Stimulated activated CD4-positive, alpha-beta T cell treated with anti-CD3 and anti-CD28 coated beads, Interleukin-4, amount 100 ng/mL, for 48 hours (primary cell): ENCODE measurements at places on chromosomes 3 and 15.

DNA sequence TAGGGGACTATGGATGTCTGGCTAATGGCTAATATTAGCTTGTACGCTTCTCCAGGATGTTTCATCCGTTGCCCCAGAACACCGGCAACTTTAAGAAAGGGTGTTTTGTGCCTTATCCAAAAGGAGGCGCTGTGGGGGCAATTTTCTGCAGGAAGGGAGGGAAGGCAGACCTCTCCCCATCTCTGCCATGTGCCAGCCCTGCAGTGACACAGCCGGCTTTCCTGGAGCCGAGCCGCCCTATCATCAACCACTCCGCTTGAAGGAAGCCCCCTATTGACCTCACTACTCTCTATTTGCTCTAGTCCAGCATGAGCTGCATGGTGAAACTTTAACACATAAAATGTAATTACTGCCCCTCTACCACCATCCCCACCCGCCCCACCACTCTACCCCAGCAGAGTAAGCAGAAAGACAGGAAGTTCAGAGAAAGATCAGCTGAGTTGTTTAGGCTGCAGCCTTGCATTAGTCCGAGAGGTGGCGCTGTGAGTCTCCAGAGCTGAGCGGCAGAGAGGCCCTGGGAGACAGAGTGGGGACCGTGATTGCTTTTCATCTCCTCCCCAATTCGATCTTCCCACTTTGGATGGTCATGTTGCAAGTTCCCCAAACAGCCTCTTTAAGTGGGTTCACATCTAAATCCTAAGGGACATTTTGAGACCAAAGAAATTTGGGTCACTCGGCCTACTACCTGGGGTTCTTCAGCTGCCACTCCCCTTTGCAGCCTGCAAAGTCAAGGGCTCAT is 24.5 kb upstream of the RAD18 start:
- peak; percentile 37 for DNase-seq

DNA sequence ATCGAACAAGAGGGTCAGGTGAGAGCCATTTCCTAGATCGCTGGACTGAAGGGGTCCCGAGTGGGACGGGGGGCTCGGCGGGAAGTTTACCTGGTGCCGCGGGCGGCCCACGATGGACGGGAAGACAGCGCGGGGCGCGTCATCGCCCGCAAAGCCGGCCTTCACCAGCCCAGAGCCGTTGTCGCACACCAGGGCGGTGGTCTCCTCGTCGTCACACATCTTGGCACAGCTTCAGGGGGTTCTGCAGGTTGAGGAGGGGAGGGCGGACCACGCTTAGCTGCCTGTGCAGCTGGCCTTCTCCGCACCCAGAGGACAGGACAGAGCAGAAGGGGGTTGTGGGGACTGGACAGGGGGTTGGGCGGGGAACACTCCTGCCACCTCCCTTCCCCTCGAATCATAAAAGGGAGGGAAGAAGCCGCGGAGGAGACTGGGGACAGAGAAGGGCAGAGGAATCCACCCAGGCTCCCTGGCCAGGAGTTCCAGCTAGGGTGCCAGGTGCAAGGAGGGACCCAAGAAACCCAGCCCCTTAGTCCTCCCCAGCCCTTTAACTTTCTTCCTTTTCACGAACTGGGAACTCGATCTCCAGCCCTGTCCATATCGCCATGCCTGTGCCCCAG is 651 bp downstream of the ACTC1 start:
- no peak for DNase-seq

DNA sequence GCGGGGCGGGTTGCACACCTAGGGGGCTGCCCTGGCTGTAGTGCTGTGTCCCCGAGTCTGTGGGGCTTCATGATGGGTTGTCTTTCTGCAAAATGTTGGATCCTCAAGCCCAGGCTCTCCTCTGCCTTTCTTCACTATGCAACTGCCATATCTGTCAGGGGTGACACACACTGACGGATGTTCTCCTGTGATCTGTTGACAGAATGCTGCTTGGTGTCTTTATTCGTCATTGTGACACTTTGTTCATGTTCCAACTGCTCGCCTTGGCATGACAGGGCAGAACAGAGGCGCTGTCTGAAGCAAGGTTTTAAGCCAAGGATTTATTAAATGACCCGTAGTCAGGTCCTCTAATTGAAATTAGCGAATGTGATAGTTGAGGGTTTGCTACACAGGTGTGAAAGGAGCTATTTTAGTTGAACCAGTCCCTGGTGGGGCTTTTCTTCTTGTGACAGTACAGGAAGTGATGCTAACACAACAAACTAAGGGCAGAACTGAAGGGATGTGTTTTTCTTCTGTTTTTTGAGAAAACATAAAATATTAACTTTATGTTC is 173.4 kb downstream of the MCTP2 start:
- no peak for DNase-seq

GRCh38 chr15:91445695-91446228 is 345.7 kb downstream of the SV2B start:
- DNase-seq, result no peak

DNA sequence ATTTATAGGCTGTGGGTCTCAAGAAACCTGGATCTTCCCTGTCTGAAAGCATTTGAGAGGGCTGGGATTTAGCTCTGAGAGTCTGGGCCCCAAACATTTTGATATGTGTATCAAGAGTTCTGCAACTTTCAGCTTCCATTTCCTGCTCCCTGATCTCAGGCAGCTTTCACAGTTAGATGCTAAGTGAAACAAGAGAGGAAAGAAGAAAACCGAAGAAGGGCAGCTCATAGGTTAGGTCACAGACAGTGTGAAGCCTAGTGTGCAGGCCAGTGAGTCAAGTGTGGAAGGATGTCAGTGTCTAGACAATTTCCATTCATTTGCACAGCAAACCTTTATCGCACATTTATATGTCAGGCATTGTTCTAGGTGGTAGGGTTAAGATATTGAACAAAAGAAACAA is 173.6 kb upstream of the PROK2 start:
- DNase-seq, result no peak

GRCh38 chr3:66854601-66855151 is 143.4 kb upstream of the KBTBD8 start:
- no peak for DNase-seq

DNA sequence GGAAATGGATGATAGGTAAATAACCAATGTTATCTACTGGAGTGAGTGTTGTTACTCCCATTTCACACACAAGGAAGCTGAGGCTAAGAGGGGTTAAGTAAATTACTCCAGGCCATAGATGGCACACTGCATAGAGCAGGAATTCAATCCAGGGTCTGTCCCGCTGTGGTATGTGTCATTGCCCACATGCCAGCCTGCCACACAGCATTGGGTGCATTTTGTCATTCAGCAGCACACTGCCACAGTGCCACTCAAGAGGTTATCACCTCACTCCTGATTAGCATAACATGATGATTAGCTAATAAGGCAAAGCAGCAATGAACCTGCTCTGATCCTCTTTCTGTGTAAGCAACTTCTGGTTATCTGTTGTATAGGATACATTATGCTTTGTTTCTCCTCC is 157.4 kb upstream of the CTNNB1 start:
- DNase-seq, result no peak

GRCh38 chr3:64541803-64542202 is 146.0 kb downstream of the ADAMTS9 start:
- DNase-seq, result no peak

- DNase-seq, result no peak
Observed at GRCh38 chr3:42336103-42336502, 70.1 kb upstream of the CCK start.

DNA sequence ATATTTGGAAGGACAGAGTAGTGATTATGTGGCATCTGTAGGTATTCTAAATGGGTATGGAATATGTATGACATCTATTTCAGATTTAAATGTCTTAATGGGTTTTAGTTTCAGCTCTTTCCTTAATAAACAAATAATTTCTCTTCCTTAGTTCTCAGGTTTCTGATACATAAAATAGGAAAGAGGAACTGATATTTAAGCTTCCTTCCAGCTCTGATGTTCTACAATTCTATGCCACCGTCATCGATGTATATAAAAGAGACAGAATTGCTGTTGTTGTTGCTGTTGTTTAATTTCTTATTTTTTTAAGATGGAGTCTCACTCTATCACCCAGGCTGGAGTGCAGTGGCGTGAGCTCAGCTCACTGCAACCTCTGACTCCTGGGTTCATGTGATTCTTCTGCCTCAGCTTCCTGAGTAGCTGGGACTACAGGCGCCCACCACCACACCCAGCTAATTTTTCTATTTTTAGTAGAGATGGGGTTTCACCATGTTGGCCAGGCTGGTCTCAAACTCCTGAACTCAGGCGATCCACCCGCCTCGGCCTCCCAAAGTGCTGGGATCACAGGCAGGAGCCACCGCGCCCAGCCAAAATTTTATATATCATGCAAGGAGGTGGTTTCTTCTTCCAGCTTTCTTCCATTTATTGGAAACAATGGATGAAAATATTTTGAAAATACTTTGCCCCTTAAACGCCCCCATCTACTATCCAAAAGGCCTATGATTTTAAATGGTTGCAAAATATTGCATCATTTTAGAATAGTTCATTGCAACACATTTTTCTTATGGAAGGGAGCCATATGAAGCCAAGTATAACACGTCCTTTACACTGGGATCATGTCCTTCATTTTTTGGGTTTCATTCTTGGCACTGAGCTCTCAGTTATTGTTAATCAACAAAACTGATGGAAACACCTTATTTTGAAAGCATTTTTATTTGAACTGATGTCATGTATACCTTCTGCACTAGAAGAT is 13.9 kb upstream of the C15orf61 start:
- no peak for DNase-seq

DNA sequence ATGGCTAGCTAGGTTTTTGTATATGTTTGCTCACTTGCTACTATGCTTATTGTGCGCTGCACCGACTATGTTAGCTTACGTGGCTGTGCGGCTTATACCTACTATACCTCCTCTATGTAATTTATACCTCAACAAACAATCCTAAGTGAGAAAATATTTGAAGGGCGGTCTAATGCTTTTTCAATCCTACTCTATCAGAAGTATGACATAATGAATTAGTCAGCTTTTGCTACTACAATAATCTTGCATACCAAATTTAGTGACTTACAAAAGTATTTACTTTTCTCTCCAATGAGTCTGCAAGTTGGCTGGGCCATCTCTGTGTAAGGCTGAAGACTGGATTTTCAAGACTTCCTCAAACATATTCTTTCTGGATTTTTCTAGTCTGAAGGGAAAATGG is 391.2 kb upstream of the NECTIN3 start:
- DNase-seq, result no peak

DNA sequence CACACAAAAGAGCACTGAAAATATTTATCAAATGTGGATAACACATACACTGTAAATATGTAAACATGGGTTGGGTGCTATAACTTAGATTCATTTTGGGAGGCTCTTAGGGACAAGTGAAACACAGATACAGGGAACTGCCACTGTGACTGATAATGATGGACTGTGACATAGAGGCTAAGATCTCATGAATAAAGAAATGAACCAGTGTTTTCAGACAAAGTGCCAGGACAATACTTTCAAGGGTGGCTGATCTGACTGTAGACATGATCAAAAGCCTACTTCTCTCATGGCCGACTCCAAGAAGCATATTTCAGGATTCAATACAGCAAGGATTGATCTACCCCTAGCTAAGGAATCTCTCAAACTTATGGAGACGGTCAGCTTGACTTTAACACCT is 353.8 kb downstream of the FGF12 start:
- no peak for DNase-seq

DNA sequence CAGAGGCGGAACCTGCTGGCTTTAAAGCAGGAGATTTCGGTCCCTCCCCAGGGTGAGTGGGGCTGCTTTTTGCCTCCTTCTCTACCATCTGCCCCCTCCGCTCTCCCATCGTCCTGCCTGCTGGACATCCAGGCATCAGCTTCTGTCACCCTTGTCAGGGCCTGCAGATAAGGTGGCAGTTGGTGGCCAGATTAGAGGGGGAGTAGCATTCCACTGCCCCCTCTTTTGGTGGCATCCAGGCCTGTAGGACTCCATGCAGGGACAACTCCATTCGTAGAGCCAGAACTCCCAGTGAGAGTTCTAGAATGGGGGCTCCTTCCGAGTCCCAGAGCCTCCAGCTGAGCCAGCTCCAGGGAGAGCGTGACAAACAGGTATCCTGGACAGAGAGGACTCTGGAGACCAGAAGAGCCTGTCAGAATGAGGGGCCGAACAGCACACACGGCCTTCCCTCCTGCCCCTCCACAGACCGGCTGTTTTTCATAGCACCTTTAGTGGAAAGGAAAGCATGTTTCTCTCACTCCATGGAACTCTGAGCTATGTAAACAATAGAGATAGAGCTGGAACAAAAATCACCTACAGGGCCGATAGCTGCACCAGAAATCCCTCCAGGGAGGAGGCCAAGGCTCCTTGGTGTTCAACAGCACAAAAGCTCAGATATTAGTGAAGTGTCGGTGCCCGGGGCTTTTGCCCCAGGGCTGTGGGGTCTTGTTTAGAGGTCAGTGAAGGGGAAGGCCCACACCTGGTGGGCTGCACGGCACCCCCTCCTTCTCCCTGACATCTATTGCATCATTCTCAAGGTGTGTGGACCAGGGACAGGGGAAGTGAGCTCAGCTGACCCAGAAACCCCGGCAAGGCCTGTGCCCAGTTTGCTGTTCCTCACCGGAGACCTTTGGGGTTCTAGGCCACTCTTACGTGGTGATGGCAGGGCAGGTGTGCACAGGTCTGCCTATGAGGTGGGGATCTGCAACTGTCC is 34.2 kb downstream of the MAGEF1 start:
- no peak for DNase-seq

DNA sequence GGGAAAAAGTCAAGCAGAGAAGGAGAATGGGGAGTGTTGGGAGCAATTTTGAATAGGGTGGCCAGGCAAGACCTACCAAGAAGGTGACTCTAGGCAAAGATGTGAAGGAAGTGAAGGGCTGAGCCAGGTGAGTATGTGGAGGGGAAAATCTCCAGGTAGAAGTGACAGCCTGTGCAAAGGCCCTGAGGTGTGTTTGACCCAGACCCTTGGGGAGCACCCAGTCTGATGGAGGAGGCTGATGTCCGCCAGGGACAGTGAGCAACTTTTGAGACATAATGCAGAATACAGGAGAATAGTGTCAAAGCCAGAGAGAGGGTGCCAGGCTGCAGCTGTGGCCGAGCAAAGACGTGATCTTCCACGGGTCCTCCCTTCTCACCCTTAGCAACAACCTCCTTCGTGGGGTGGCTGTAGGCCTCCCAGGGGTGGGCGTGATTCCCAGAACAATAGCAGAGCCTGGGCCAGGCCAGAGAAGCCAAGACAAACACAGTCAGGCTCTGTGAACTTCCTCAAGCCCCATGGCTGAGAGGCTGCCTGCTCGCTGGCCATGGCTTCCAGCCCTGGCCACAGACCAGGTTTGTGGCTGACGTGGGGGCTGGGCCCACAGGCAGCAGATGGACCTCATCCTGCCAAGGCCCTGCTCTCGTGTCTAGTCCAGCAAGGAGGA is 58.1 kb downstream of the SLC6A6 start:
- no peak for DNase-seq

GRCh38 chr3:30289766-30290165 is 316.6 kb upstream of the TGFBR2 start:
- DNase-seq, result no peak

GRCh38 chr3:154182975-154183374 is 61.8 kb downstream of the ARHGEF26 start:
- no peak for DNase-seq

GRCh38 chr15:50077176-50077575 is 41.9 kb downstream of the ATP8B4 start:
- DNase-seq, result no peak
